ENCODE measurements at places on chromosomes 4 and X.

GRCh38 chr4:7135389-7135746 is 57.0 kb upstream of the SORCS2 start:
- DNase-seq: no peak

DNA sequence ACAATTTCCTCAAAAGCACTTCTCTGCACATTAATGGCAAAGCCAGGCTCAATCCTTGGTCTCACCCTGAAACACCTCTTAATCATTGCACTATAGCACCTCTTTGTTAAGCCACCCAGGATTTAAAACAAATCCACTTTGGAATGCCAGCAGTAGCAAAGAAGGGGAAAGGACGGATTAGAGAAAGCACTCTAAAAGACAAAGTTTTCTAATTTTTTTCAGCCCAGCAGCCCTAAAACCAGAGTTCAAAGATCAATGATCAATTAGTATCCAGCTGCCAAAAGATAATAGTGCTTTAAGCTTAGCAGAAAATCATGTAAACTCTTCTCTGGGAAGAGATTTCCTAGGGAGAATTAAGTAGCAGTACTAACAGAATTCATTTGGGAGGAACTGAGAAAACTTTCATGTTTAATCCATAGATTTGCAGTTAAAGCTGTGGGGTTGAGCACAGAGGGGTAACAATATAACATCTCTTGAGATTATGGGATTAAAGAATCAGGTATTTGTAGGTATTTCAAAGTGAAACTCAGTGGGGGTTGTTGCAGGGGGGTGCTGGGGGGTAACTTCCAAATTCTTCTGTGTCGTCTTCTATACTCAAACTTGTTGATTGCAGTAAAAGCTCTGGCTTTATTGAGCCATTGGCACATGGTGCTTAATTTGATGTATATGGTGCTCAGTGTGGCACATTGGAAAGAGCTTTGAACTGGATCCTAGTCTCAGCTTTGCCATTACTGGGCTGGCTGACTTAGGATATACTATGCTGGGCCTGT is 61.8 kb downstream of the LRRC66 start:
- DNase-seq: no peak

- peak; percentile 32 for DNase-seq
Observed at GRCh38 chrX:9745417-9746115, 20.1 kb downstream of the GPR143 start.

DNA sequence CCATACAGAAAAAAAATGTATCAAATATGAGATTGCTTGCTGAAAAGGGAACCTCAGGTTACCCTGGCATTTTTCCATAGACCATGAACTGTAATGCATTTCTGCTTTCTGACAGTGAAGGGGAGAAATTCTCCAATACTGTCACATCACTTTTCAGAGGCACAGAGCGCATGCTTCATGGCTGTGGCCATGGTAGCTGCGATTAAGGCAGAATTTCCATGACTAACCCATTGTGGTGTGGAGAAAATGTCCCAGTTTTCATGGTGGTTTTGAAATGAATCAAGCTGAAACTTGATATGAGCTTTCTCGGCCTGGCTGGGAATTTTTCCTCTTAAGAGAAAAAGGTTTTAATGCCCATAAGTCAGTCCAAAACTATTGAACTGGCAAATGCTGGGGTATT is 39.5 kb upstream of the MAP3K15 start:
- no peak for DNase-seq

DNA sequence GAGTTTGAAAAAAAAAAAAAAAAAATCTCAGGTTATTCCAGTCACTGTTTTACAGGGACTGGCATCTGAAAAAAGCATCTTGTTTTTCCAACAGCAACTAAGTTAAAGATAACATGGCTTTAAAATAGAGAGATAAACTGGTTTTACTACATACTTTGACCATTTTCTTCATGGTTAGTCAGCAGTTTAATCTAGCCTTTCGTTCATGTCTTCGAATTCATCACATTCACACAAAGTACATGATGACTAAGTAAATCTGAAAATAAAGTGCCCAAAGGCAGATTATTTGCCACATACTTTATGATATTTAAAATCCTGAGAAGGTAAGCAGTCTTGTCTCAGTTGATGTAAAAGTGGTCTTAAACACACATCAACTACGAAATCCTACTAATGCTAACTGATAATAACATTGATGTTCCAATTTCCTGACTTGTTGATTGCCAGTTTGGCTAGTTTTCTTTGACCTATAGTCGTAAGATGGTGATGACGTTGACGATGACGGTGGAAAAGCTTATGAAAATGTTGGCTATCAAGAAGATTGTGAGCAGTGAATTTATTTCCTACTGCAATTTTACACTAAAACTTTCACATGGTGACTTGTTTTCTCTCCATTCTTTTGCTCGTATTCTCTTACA is 540.5 kb upstream of the BOD1L1 start:
- DNase-seq: no peak

GRCh38 chr4:20554134-20554533 is 146.1 kb upstream of the PACRGL start:
- DNase-seq: no peak

- no peak for DNase-seq
Observed at GRCh38 chr4:30847167-30847566, 127.0 kb downstream of the PCDH7 start.

DNA sequence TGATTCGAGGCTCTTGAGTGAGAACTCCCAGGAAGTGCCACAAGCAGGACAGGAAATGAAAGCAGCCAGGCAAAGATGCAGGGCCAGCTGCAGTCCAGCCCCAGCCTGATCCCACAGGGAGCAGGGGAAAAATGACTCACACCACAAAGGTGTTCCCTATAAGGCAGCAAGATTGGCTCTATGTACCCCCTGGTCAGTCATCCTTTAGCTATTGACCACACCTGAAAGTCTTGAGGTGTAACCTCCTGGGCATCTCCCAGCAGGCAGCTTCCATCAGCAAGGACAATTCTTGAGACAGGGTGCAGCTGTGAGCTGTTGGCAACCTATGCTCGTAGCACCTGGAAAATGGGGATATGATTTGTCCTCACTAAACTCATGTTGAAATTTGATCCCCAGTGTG is 27.9 kb upstream of the EXOC1L start:
- no peak for DNase-seq

DNA sequence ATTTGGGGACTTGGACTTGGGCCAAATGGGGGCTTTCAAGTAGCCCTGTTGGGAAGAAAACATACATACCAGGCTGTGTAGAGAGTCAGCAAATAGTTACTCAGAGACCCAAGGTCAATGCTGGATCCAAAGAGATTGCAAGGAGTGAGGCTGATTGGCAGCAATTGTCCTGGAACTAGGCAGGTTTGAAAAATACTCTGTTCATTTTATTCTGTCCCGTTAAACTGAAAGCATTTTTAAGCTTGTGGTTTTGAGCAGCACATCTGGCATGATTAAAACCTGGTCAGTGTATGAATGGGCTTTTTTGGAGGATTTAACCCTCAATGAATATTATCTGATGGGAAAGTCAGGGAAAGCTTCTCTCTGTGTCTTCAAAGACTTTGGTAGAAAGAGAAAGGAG is 294.3 kb upstream of the BOD1L1 start:
- no peak for DNase-seq

DNA sequence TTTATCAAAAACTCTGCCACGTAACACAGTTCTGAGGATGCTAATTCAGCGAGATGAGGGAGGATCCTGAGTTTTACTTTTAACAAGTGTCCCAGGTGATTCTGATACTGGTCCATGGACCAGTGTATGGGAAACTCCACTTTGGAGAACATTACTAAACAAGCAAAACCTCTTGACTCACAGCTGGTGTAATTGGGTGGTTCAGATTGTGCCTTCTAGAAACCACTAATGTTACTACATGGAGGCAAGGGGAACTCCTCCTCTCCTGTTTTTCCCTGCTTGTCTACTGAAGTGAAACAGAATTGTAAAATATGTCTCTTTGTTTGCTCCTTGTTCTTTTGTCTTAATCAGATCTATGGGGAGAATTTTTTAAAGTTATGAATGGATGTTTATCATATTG is 62.6 kb downstream of the FRAS1 start:
- no peak for DNase-seq

DNA sequence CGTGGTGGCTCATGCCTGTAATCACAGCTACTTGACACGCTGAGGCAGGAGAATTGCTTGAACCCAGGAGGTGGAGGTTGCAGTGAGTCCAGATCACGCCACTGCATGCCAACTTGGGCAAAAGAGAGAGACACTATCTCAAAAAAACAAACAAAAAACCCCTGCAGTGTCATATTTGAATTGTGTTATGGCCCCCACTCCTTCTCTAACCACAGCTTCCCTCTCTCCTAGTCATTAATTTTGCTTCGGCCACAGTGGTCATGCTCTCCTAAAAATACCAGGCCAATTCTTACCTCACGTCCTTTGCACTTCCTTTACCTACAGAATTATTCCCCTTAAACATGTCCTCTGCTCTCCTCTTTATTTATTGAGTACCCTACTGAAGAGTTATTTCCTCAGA is 206.1 kb downstream of the PPP3CA start:
- DNase-seq: no peak

- no peak for DNase-seq
Observed at GRCh38 chr4:78956975-78957374, 17.7 kb upstream of the PAQR3 start.

DNA sequence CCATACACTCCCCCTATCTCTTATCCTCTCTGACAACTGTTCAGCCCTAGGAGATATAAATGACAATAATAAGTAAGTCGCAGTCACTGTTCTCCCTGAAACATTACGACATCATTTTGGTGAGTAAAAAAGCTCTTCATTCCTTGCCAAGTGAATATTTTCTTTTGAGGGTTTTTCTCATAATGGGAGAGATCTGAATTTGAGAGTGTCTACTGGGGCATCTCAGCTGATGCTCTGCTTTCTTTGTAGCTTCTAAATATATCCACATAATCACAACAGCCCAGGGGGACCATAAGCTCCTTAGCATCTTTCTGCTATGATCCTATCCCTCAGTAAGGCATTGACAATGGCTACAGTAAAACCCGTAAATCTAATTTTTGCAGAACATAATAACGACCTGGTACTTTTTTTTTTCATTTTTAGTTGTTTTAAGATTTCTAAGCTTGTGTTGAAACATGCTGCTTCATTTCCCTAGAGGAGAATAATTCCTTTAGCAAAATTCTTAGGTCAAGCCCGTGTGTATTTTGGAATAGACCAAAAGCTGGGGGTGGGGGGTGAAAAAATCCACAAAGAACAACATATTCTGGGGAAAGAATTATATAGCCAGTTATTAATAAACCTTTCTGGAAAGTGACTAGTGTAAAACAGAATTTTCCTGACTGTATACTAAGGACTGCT is 78.1 kb upstream of the GPM6B start:
- DNase-seq: no peak

GRCh38 chr4:67581208-67581857 is 22.8 kb downstream of the STAP1 start:
- DNase-seq: no peak

DNA sequence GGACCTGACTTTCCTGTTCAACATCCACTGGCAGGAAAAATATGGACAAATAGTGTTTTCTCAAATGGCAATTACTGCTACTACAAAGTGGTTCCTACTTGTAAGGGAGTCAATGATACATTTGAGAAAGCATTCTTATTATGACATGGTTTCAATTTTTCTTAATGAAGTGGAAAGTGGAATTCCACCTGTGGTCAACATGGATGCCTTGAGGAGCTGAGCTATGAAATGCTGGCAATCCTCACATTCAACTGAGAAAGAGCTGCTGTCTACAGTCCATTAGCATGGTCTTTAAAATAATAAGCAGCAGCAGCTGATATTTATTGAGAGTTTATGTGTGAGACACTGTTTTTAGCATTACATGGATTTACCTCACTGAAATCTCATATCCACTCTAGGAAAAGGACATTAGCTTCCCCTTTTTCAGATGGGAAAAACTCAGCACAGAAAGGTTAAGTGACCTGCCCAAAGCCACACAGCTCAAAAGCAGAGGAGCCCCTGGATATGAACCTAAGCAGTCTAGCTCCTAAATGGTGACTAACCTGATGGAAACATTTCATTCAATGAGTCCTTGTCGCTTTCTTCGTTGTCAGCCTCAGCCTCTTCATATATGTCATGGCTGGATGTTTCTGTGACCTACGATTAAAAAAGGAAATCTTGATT is 29.2 kb downstream of the MAP7D3 start:
- DNase-seq: no peak

- no peak for DNase-seq
Observed at GRCh38 chrX:19606902-19607301, 91.6 kb upstream of the MAP3K15 start.

All from adrenal gland (tissue), 19 donors.